ENCODE measurements at places on chromosomes 3 and 15. TPM values are rescaled to one million over a fixed set of nuclear protein-coding genes. Genes with fewer than 3 reads are reported as not detected.

The MST1R gene
- total RNA-seq = 1.4 TPM

The TGM4 gene
- total RNA-seq = not detected

The DZIP1L gene
- total RNA-seq = 28.6 TPM

The ITPKA gene
- total RNA-seq = 2.5 TPM

The ASB14 gene
- 0.27 TPM for total RNA-seq

The LAMB2 gene
- 79.4 TPM for total RNA-seq

The FBXO40 gene
- total RNA-seq = not detected

The AHSG gene
- 0.27 TPM for total RNA-seq

The CLDN16 gene
- not detected for total RNA-seq

The GOLGA6L22 gene
- total RNA-seq = not detected

The DUT gene
- total RNA-seq = 51.0 TPM

The XXYLT1 gene
- total RNA-seq = 25.4 TPM

The SST gene
- 10.0 TPM for total RNA-seq

The ASB7 gene
- 15.2 TPM for total RNA-seq

The RAB43 gene
- total RNA-seq = 3.4 TPM

The IMPG2 gene
- total RNA-seq = 2.4 TPM

The STRC gene
- total RNA-seq = 1.4 TPM

The EAF2 gene
- total RNA-seq = 11.1 TPM

The NR1I2 gene
- total RNA-seq = 0.36 TPM

The TRAT1 gene
- total RNA-seq = not detected

The ANKRD63 gene
- 0.27 TPM for total RNA-seq

The LRRC34 gene
- 21.1 TPM for total RNA-seq

The ANKRD34C gene
- 2.4 TPM for total RNA-seq

The ANKUB1 gene
- 0.36 TPM for total RNA-seq
